ENCODE measurements at places on chromosomes 7 and 10. TPM values are rescaled to one million over a fixed set of nuclear protein-coding genes. Genes with fewer than 3 reads are reported as not detected.

Gene ZNF853
- total RNA-seq: 3.8 TPM

Gene PAPSS2
- total RNA-seq: 1.7 TPM

Gene ZNF365
- total RNA-seq: 1.5 TPM

Gene FAM200A
- 1.0 TPM for total RNA-seq

Gene ACTL6B
- total RNA-seq: not detected

Gene NKX2-3
- not detected for total RNA-seq

Gene ASZ1
- not detected for total RNA-seq

Gene ALOX5
- 88.9 TPM for total RNA-seq

Gene HECW1
- under 0.01 TPM for total RNA-seq

Gene COPS6
- 18.4 TPM for total RNA-seq

Gene PNLIP
- total RNA-seq: not detected

Gene GLI3
- 0.10 TPM for total RNA-seq

Gene ECHDC3
- 2.6 TPM for total RNA-seq

Gene FBXL13
- 1.9 TPM for total RNA-seq

Gene MRPS17
- 6.4 TPM for total RNA-seq

Gene FOXP2
- total RNA-seq: not detected

Gene COBL
- 0.10 TPM for total RNA-seq

Gene GPC2
- 2.3 TPM for total RNA-seq

Gene GNG11
- total RNA-seq: 22.8 TPM

Gene UBE2D1
- 64.3 TPM for total RNA-seq

Gene UMAD1
- total RNA-seq: 8.2 TPM

Gene PVRIG
- total RNA-seq: 13.9 TPM

Gene DNAJC9
- 15.5 TPM for total RNA-seq

Gene LMTK2
- 26.4 TPM for total RNA-seq

Gene BLNK
- total RNA-seq: 3.6 TPM

Gene CALCR
- not detected for total RNA-seq

Gene CYP3A7
- not detected for total RNA-seq

Gene COL17A1
- not detected for total RNA-seq

Gene EEF1AKMT2
- 21.3 TPM for total RNA-seq

Gene LEP
- total RNA-seq: not detected

Gene PGAM1
- 155 TPM for total RNA-seq

Gene BICC1
- total RNA-seq: 0.21 TPM

Gene PTF1A
- total RNA-seq: not detected

Gene SFMBT2
- 22.8 TPM for total RNA-seq

Gene ARHGEF35
- 1.2 TPM for total RNA-seq

Gene TMEM225B
- 1.4 TPM for total RNA-seq

Gene OR2A12
- total RNA-seq: not detected

Gene OR2A5
- under 0.01 TPM for total RNA-seq

Gene PTPRZ1
- not detected for total RNA-seq

Gene TMEM229A
- not detected for total RNA-seq

Gene CLIP2
- 11.9 TPM for total RNA-seq

Gene SP4
- 40.6 TPM for total RNA-seq

Gene SDK1
- total RNA-seq: 0.31 TPM

Gene HOXA6
- total RNA-seq: not detected
